ENCODE measurements at places on chromosomes 3 and 15.
A peak's percentile ranks its signal among the peaks of the same experiment; 100 is the strongest.

DNA sequence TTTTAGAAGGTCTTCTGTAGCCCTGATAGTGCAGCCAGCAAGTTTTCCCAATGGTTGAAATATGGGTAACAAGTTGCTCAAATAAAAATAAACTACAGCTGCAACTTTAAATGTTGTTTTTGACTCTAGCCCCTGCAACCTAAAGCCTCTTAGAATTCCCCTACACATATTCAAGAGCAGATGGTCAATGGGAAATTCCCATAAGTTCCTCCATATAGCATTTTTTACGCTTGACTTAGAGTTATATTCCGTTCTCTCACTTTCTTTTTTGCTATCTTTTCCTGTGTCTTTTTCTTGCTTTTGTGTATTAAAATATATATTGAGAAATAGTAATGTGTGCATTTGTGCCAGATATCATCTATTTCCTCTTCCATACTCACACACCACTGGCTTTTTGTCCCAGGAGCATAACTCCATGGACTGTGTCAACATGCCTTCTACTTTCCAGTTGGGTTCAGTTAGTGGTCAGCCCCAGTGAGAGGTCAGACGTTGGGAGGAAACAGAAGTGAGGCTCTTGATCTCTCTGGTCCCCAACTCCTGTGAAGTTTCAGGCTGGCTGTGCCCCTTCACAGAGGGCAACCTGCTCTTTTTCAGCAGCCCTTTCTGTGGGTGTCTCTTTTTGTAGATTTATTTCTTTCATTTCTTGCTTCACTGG, 63.3 kb upstream of the TP63 start:
- no peak for DNase-seq

- DNase-seq: no peak
Measured at GRCh38 chr15:68335251-68335650, 57.7 kb downstream of the FEM1B start.

DNA sequence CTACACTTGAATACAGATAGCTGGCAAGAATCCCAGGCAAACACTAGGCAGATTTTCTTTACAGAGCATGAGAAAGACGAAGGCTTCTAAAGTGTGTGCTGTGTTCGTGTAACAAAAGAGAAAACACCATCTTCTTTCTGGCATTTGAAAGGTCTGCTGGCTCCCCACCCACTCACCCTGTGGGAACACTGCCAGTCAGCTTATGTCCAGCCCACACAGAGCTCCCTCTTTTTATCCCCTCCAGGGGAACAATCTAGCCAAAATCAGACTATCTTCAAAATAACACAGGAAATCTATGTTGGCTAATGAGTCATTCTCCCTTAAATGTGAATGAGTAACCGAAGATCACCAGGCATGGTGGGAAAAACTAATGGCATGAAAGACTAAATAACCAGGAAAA, 45.6 kb upstream of the PAQR5 start:
- no peak for DNase-seq

DNA sequence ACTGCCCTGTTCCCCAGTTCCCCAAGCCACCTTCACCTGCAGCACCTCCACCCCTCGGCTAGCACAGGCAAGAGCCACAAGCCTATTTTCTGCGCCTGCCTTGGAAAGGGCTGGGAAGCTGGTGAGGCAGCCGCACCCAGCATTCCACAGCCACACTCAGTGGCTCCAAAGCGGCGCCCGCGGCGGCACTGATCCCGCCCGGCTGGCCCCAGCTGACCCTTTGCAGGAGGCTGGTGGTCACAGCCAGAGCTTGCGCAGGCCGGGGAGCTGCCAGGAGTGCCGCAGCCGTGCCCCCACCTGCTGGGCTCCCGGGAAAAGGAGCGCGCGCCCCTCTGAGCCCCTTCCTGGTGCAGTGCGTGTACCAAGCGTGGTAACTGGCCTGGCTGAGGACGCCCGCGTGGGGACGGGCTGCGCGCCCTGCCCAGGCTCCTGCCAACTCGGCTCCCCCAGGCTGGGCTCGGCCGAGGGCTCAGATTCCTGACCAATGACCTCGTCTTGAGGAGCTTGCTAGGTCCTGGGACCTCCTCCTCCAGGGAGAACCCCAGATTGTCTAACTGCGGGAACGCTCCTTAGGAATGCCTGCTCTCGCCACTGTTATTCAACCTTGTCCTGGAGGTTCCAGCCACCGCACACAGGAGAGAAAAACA, 13.3 kb downstream of the GRAMD2A start:
- peak; percentile 68 for DNase-seq

GRCh38 chr15:77030928-77031375, 36.0 kb downstream of the PSTPIP1 start:
- DNase-seq: no peak

DNA sequence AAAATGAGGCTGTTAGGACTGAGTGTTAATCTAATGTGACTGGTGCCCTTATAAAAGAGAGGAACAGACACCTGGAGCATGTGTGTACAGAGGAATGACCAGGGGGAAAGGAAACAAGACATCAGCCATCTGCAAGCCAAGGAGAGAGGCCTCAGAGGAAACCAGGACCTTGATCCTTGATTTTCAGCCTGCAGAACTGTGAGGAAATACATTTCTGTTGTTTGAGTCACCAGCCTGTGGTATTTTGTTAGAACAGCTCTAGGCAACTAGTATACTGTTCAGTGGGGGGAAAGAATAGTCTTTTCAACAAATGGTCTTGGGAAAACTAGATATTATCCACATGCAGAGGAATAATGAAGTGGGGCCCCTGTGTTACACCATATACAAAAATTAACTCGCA, 80.6 kb downstream of the CCR1 start:
- DNase-seq: no peak

DNA sequence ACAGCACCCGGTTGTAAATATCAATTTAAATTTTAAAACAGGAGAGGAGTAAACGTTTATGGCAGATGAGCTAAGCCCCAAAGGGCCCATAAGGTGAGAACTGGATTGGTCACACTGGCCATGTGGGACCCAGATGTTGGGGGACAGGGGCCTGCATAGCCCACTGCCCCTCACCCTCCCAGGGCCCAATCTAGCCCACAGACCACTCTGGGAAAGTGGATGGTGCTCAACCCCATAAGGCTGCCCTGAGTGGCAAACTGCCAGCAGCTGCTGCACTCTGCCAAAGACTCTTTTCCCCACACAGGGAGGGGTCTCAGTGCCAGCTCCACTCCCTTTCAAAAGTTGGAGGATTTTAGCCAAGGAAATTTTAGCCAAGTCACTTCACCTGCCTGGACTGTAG, 42.5 kb downstream of the CCDC12 start:
- no peak for DNase-seq

- peak; percentile 23 for DNase-seq
Measured at GRCh38 chr15:59410391-59410896, 27.5 kb upstream of the FAM81A start.

- DNase-seq: no peak
Measured at GRCh38 chr3:156469456-156469855, 85.5 kb downstream of the SSR3 start.

DNA sequence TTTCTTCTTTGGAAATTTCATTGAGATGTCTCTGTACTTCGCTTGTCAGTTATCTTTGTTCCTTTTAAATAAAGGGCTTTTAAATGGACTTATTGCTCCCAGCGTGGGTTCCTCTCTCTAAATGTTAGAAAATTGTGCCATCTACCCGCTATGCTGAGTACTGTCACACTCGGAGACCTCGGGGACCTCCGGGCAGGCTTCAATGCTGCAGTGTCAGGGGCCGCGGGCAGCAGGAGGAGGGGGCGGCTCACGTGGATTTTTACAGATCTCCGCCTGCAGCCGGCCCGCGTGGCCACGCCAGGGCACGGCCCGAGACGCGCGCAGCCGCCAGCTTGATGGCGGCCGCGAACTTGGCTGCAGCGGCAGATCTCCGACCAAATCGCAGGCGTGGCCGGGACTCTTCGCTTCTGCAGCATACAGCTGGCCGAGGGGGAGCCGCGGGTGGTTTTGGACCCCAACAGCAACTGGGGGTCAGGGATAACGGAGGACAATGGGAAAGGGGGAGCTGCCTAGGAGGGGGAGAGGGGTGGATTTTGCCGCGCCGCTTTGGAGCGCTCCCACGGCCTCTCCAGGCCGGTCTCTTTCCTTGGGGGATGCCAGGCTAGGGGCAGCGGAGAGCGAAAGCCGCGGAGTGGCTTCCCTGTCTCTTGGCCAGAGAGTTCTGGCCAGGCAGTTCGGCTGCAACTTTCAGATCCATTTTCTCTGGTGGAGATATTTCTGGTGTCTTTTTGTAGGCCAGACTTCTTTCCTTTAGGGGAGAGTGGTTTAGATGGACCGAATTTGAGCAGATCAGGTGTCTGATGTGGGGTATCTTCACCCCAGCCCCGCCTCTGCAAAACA, 15.3 kb downstream of the NR2F2 start:
- peak; percentile 95 for DNase-seq

DNA sequence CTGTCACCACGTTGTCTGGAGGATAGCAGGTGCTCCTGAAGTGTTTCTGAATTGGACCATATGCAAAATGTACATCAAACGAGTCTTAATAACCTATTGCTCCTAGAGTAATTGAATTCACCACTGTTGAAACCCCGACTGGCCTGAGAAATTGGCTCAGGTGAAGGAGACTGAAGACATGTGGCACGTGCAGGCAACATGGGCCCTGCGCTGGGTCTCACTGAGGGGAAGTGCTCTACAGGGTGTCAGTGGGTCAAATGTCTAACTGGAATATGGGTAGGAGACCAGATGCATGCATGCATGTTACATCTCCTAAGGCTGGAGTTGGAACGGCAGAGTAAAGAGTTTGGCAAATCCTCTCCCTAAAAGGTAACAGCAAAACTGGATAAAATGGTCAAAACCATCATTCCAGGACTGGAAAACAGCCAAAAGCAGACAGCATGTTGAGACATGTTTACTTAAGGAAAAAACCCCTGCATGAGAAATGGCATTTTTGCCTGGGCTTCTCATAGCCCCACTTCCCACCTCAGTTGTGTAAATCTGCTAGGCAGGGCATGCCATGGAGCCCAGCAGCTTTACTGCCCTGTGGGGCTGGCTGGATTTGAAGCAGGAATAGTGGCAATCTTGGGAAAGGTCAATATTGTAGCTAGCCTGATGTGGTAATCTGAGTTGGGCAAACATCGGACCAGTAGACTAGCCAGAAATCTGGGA, 131.3 kb downstream of the TJP1 start:
- DNase-seq: no peak

GRCh38 chr15:95733931-95734330, 596.6 kb upstream of the NR2F2 start:
- DNase-seq: no peak

GRCh38 chr15:95291898-95292472, 1038.5 kb upstream of the NR2F2 start:
- peak; percentile 52 for DNase-seq

All from right kidney (tissue), 9 donors.